B cell (primary cell): ENCODE measurements at places on chromosomes 7 and 10. TPM values are rescaled to one million over a fixed set of nuclear protein-coding genes. Genes with fewer than 3 reads are reported as not detected.

Gene PILRA
- 8.4 and 23.0 TPM in 2 replicates for polyA plus RNA-seq

Gene SP8
- not detected in 2 replicates for polyA plus RNA-seq

Gene ANKRD7
- polyA plus RNA-seq: not detected in 2 replicates

Gene THNSL1
- polyA plus RNA-seq: 0.62 and 0.72 TPM in 2 replicates

Gene AGMO
- polyA plus RNA-seq: not detected in 2 replicates

Gene SUN3
- not detected in 2 replicates for polyA plus RNA-seq

Gene ASB10
- not detected in 2 replicates for polyA plus RNA-seq

Gene OR6B1
- polyA plus RNA-seq: not detected in 2 replicates

Gene ACTL6B
- polyA plus RNA-seq: not detected in 2 replicates
